ENCODE measurements at places on chromosomes 2 and 18. TPM values are rescaled to one million over a fixed set of nuclear protein-coding genes. Genes with fewer than 3 reads are reported as not detected.

Gene GPAT2
- total RNA-seq: 19.6 TPM

Gene ERMN
- total RNA-seq: 2.9 TPM

Gene ZNF397
- 13.1 TPM for total RNA-seq

Gene BAZ2B
- 15.6 TPM for total RNA-seq

Gene TLX2
- total RNA-seq: 1.3 TPM

Gene SULT1C2
- not detected for total RNA-seq

Gene CRYBA2
- not detected for total RNA-seq

Gene EPAS1
- total RNA-seq: 42.5 TPM

GRCh38 chr18:40222776-40223175, 1732.3 kb upstream of the PIK3C3 start:
- no peak for DNase-seq

DNA sequence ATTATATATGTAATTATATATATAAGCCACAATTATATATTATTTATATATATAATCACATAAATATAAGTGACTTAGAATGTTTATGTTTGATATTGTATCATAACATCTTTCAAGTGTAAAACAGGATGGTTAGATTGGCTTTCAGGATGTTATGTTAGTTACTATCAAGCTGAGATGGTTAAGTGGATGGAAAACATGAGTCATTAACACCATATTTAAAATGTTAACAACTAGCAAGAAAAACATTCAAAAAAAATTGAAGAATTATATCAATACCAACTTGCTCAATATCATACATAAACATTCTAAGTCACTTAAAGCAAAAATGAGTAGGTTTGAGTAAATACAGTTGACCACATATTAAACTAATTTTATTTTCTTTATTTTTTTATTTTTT, 21.8 kb upstream of the RAB27B start:
- DNase-seq: no peak

- no peak for DNase-seq
Measured at GRCh38 chr18:11053293-11053692, 96.1 kb downstream of the PIEZO2 start.

- no peak for DNase-seq
Measured at GRCh38 chr18:50203801-50204604, 9.1 kb upstream of the MYO5B start.

GRCh38 chr2:145495590-145495989, 975.7 kb upstream of the ZEB2 start:
- DNase-seq: no peak

GRCh38 chr2:202337151-202337550, 39.0 kb upstream of the BMPR2 start:
- DNase-seq: no peak

DNA sequence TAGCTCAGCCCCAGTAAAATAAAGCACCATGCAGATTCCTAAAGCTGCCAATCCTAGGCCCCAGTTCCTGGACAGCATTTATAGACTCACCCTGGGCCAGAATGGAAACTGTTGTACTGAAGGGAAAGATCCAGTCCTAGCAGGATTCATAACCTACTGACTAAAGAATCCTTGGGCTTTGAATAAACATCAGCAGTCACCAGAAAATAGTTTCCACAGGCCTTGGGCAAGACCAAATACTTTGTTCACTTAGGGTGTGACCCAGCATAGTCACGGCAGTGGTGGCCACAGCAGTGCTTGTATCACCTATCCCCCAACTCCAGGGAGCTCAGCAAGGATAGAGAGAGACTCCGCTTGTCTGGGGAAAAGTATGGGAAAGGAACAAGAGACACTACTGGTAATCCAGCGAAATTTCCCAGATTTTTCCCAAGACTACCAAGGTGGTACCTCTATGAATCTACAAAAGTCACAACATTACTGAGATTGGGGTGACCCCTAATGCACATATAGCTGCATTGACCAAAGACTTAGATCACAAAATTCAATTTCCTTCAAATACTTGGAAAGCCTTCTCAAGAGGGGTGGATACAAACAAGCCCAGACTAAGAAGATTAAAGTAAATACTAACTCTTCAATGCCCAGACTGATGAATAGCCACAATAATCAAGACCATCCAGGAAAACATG, 748.1 kb upstream of the LRATD1 start:
- no peak for DNase-seq

- DNase-seq: no peak
Measured at GRCh38 chr2:88036182-88036581, 19.4 kb downstream of the KRCC1 start.

GRCh38 chr18:10822456-10822855, 296.6 kb downstream of the NAPG start:
- DNase-seq: no peak

DNA sequence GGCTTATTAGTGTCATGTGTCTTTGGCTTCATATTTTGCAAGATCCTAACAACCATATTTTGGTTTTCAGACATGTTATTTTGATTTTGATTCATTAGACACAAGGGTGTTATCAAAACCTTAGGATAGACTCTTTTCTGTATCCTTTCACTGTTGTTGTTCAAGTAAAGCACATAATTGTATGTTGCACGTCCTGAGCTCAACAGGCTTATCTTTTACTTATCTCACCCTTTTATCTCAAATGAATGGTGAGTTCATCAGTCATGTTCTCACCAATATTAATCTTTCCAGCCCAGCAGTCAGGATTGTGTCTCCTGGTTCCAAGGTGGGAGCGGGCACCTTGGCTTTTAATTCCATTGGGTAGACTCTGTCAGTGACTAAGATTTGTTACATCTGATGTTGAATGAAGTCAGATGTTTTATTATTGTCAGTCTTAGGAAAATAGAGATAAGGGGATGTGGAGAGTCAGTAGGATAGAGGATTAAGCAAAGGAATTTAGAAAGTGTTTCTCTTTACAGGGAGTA, 11.9 kb downstream of the GPN1 start:
- DNase-seq: no peak

GRCh38 chr2:60445684-60446179, 107.7 kb downstream of the BCL11A start:
- DNase-seq: no peak

DNA sequence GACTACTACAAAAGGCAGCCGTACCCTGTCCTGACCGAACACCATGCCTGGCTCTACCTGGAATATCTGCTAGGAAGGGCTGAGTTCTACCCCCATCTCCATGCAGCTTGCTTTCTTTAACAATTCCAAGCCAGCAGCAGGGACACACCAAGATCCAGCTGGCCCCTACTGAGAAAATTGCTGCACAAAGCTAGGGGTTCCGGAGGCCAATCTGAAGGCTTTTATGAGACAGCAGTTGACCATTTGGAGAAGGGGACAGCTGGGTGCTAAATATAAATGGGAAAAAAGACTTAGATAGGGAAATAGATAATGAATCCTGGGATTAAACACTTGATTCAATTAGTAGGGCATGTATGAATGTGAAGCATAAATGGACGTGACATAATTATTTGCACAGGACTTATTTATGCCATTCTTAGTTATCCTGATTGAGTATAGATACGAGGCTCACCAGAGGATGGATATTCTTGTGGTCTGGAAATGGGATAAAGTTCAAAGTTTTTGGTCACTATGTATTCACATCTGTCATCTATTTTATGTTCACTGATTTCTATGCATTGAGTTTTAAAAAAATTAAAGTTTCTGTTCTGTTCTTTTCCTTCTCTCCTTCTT, 204.0 kb downstream of the ZNF521 start:
- no peak for DNase-seq

DNA sequence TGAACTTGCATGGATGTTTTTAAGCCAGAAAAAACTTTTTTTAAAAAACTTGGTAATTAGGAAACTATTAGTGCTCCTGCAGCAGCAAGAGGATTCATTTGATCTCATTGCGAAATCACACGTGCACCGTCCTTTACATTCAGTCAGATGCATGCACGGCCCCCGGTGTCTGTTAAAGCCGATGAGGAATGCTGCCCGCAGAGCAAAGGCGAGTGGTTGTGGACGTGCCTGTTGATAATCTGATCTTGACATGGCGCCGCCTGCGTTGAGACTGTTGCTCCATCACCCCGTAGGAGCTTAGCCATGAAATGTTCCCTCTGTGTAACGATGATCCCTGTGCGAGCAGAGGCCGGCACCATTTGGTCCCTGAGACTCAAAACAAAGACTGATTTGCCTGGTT, 300.0 kb downstream of the GBX2 start:
- no peak for DNase-seq

DNA sequence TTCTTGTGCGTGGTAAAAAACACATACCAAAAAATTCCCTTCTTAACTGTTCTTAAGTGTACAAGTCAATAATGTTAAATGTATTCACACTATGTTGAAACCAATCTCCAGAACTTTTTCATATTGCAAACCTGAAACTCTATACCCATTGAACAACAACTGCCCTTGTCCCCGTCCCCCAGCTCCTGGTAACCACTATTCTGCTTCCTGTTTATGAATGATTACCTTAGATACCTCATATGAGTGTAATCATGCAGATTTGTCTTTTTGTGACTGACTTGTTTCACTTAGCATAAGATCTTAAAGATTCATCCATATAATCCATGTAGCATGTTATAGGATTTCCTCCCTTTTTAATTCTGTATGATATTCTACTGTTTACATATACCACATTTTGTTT, 59.9 kb downstream of the NAT8 start:
- no peak for DNase-seq

GRCh38 chr2:39455826-39456225, 18.7 kb upstream of the MAP4K3 start:
- no peak for DNase-seq

DNA sequence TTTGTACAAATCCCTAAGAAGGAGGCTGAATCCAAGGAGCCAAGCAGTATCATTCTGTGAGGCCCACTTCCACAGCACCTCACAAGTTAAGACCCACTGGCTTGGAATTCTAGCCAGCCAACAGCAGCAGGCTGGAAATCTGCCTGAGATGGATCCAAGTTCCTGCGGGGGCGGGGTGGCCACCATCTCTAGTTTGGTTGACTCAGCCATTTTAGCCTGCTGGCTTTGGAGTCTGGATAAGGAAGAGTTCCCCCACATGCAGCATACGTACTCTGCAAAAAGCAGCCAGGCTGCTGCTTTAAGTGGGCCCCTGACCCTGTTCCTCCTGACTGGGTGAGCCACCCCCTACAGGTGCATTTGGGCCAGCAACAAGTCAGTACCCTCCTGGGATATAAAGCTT, 65.2 kb downstream of the FARP2 start:
- DNase-seq: no peak

- no peak for DNase-seq
Measured at GRCh38 chr2:35168351-35168750, 1187.2 kb upstream of the CRIM1 start.

All from activated CD8-positive, alpha-beta memory T cell treated with anti-CD3 and anti-CD28 coated beads, Interleukin-2, amount 10 ng/mL, durations not matched to agents 7 days and 5 days (primary cell).